ENCODE measurements at places on chromosomes 16 and 17.

DNA sequence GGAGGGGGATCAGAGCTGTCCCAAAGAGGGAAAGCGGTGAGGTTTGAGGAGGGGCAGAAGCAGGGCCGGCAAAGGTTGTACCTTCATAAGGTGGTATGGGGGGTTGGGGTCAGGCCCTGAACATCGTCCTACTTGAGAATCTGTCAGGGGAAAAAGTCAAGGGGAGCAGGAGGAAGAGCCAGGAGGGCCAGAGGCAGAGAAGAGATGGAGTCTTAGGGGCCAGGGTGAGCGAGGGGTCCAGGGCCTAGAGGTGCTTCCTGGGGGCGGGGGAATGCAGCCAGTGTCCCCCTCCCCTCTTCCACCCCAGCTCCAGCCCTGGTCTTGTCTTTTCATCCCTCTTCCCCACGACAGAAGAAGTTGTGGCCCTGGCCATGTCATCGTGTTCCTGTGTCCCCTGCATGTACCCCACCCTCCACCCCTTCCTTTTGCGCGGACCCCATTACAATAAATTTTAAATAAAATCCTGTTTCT lies 1.3 kb upstream of the PRRT2 start:
- H3K4me1 ChIP-seq, result peaks cover 27% of the 10 kb centered on the region
- peaks cover 12% of the 10 kb centered on the region for H3K36me3 ChIP-seq
- no peaks in the 10 kb centered on the region for H3K27me3 ChIP-seq

- H3K27ac ChIP-seq, result no peak overlapping the region
- H3K4me3 ChIP-seq, result no peak overlapping the region
- H3K27me3 ChIP-seq, result peaks cover 2% of the 10 kb centered on the region
- H3K36me3 ChIP-seq, result no peaks in the 10 kb centered on the region
- DNase-seq, result peak; percentile 49
- peaks cover 3% of the 10 kb centered on the region for H3K4me1 ChIP-seq
Measured at GRCh38 chr17:29958947-29959657, 17.7 kb downstream of the EFCAB5 start.

GRCh38 chr17:40663252-40663651 lies 1.7 kb downstream of the KRT222 start:
- H3K4me1 ChIP-seq, result no peaks in the 10 kb centered on the region
- peaks cover 48% of the 10 kb centered on the region for H3K27me3 ChIP-seq
- H3K27ac ChIP-seq, result no peak overlapping the region
- no peak for DNase-seq

DNA sequence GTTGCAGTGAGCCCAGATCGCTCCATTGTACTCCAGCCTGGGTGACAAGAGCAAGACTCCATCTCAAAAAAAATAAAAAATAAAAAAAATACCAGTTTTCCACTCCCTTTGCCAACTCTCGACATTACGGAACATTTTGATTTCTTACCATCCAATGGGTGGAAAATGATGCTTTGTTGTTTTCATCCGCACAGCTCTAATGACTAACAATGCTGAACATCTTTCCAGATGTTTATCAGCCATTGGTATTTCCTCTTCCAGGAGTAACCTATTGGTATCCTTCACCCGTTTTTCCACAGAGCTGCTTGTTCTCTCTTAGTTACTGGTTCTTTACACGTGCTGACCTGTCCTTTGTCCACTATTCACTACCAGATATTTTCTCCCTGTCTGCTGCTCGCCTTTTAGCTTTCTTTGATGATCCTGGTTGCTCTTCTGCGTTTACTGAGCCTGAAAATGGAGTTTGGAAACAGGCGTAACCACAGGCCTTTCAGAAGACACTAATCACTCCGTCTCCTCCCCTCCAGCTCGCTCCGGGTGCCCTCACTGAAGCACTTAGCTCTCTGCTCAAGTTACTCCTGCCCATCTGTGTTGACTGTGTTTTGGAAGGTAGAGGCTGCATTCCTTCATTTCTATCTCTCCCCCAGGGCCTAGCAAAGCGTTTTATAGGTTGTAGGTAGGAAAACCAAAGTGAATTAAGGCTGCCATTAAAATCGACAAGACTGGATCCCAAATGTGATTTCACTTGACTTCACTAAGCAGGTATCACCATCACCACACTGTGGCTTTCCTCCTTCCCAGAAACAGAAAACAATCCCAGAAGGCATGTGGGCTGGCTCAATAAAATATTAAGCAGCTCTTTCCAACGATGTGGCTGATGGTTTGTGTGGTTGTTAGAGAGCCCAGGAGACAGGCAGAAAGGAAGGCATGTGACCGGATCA lies 8.9 kb downstream of the SHPK start:
- H3K4me1 ChIP-seq, result no peaks in the 10 kb centered on the region
- DNase-seq, result no peak
- H3K4me3 ChIP-seq, result no peak overlapping the region

- peak; percentile 28 for DNase-seq
- H3K27me3 ChIP-seq, result peaks cover 24% of the 10 kb centered on the region
- H3K27ac ChIP-seq, result no peak overlapping the region
- H3K4me1 ChIP-seq, result no peaks in the 10 kb centered on the region
- no peaks in the 10 kb centered on the region for H3K36me3 ChIP-seq
- no peak overlapping the region for H3K4me3 ChIP-seq
Measured at GRCh38 chr17:4492721-4493561, 5.7 kb upstream of the SPNS2 start.

- no peaks in the 10 kb centered on the region for H3K27me3 ChIP-seq
- no peaks in the 10 kb centered on the region for H3K4me1 ChIP-seq
Measured at GRCh38 chr16:16890964-16891363, 512.0 kb downstream of the NPIPA7 start.

All from IMR-90 (cell line).